Mesothelial cell of epicardium (in vitro differentiated cells): ENCODE measurements at places on chromosomes 11 and 22. TPM values are rescaled to one million over a fixed set of nuclear protein-coding genes. Genes with fewer than 3 reads are reported as not detected.

DNA sequence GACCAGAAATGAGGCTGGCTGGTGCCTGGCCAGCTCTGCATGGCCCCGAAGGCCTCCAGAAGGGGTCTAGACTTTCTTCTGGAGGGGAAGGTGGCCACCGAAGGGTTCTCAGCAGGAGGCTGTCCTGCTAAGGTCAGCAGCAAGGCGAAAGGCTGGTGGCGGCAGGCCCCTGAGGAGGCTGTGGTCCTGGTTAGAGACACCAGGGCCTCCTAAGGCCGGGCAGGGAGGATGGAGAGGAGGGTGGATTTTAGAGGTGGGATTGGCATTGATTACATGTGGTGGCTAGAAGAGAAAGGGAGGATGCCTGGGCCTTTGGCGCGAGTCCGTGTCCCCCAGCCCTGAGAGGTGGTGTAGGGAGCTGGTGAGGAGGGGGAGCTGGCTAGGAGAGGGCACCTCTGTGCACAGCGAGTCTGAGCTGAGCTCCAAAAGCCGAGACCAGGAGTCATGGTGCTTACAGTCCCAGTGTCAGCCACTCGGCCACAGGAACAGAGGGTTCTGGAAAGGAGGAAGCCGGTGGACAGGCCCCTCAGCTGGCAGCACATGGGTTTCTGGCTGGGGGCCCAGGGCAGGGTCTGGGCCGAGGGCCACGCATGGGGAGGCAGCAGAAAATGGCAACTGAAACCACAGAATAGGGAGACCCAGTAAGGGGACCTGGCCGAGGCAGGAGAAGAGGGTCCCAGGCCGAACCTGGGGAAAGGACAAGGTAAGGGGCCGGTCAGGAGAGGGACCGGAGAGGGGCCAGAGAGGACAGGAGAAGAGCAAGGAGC is 2.5 kb downstream of the FERMT3 start:
- no peak for DNase-seq
- peak overlapping the region; percentile 47 for H3K27ac ChIP-seq
- peaks cover 8% of the 10 kb centered on the region for H3K4me1 ChIP-seq
- H3K36me3 ChIP-seq = peaks cover 6% of the 10 kb centered on the region

GRCh38 chr11:65125197-65126056 is 3.3 kb downstream of the MRPL49 start:
- no peak overlapping the region for H3K27ac ChIP-seq
- no peak overlapping the region for H3K4me3 ChIP-seq

- H3K27me3 ChIP-seq = no peaks in the 10 kb centered on the region
- H3K4me1 ChIP-seq = no peaks in the 10 kb centered on the region
- H3K27ac ChIP-seq = no peak overlapping the region
- no peak for DNase-seq
- no peak overlapping the region for H3K4me3 ChIP-seq
Measured at GRCh38 chr22:20558534-20558933, 51.1 kb downstream of the MED15 start.

- peaks cover 74% of the 10 kb centered on the region for H3K27me3 ChIP-seq
- H3K27ac ChIP-seq = no peak overlapping the region
- H3K4me3 ChIP-seq = no peak overlapping the region
- H3K4me1 ChIP-seq = no peaks in the 10 kb centered on the region
Measured at GRCh38 chr22:25816522-25817059, 74.6 kb downstream of the MYO18B start.

GRCh38 chr11:92852946-92853345 is 116.5 kb upstream of the MTNR1B start:
- no peaks in the 10 kb centered on the region for H3K27me3 ChIP-seq
- DNase-seq = no peak
- no peaks in the 10 kb centered on the region for H3K36me3 ChIP-seq
- H3K4me3 ChIP-seq = no peak overlapping the region
- H3K4me1 ChIP-seq = peaks cover 27% of the 10 kb centered on the region
- H3K27ac ChIP-seq = no peak overlapping the region

DNA sequence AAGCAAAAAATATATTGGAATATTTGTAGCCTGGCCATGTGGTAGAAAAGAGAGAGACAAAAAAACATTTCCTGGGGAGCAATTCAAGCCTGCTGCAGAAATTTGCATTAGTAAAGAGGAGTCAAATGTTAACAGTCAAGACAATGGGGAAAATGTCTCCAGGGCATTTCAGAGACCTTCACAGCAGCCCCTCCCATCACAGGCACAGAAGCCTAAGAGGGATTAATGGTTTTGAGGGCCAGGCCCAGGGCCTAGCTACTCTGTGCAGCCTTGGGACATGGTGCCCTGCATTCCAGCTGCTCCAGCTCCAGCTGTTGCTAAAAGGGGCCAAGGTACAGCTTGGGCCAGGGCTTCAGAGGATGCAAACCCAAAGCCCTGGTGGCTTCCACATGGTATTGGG is 46.8 kb downstream of the PGR start:
- no peak overlapping the region for H3K4me3 ChIP-seq
- H3K4me1 ChIP-seq = peaks cover 15% of the 10 kb centered on the region
- no peak overlapping the region for H3K27ac ChIP-seq
- peaks cover 4% of the 10 kb centered on the region for H3K36me3 ChIP-seq
- peaks cover 3% of the 10 kb centered on the region for H3K27me3 ChIP-seq

DNA sequence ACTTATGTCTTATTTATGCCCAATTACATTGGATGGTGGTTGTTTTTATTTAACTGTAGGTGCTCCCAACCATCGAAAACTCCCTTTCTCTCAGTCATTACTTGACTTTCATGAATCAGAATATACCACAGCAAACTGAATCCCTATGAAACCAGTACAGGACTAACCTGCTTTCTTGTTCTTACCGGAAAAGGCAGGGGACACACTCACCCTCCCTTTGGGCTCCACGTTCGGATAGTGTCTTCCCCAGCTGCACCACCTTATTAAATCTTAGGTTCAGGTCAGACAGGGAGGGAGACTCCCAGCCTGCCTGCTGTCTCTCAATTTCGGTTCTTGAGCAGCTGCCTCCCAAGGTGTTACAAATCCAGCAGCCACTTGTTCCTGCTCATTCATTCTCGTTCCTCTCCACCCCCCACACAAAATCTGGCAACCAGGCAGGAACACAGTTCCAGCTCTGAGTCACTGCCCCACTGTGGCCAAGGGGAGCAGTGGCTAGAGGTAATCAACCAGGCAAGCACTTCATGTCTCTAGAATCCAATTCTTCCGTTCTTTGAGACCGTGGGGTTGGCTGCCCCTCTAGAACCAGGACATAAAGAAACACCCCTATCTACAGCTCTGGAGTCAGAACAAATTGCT is 133.0 kb downstream of the PLEKHA7 start:
- H3K36me3 ChIP-seq = no peaks in the 10 kb centered on the region
- no peaks in the 10 kb centered on the region for H3K27me3 ChIP-seq
- DNase-seq = no peak
- H3K4me1 ChIP-seq = peaks cover 45% of the 10 kb centered on the region
- no peak overlapping the region for H3K4me3 ChIP-seq

DNA sequence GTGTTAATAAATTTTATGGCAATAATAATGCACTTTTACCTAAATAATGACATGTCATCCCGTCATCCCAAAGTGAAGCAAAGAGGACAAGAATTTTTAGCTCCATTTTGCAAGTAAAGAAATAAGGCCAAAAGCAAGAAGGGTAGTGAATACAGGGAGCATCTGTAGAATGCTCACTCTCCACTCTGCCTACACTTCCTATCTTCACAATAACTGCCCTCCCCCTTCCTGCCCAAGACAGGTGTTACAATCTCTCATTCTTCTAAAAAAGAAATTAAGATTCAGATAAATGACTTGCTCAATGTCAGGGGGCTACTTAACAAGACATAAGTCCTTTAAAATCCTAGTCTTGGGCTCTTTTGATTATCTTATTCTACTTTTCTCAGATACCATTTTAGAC is 8.9 kb downstream of the RDX start:
- H3K4me1 ChIP-seq = peaks cover 19% of the 10 kb centered on the region
- no peaks in the 10 kb centered on the region for H3K27me3 ChIP-seq
- H3K4me3 ChIP-seq = no peak overlapping the region
- H3K36me3 ChIP-seq = peaks cover 10% of the 10 kb centered on the region
- peak overlapping the region; percentile 37 for H3K27ac ChIP-seq

GRCh38 chr11:65606876-65607613 is 7.0 kb downstream of the MAP3K11 start:
- peak overlapping the region; percentile 41 for H3K4me3 ChIP-seq
- peak; percentile 89 for DNase-seq
- peak overlapping the region; percentile 67 for H3K27ac ChIP-seq
- H3K4me1 ChIP-seq = peaks cover 14% of the 10 kb centered on the region

DNA sequence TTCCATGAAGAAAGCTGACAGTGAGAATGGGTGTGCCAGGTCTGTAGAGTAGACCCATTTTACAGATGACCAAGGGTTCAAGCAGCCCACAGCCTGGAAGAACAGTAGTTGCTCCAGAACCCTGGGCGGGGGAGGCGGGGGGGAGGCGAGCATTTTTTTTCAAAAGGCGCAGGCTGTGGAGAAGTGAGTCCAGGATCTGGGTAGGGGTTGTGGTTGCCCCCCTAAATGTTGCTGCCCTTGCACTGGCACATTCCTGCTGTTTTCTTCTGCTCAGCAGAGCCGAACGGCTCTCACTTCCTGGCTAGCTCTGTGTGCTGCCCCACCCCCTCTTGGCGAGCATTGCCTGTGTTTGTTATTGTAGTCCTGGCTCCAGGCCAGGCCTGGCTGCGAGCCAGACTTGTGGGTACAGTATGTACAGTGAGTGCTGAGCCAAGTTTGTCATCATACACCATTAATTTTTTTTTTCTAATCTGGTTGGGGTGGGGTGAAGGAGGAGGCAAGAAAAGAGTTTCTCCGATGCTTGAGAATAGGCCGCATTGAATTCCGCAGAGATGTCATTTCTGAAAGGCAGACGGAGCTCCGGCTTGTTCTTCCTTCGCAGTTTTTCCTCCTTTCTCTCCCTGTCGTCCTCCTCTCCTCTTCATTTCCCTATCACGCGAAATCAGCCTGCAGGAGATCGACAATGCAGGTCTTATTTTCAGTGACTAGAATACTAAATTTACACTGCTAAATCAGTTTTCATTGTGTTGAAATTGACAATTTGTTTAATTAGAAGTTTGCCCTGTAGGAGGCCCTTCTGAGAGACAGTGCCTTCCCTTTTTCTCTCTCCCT is 100.5 kb downstream of the ZBTB16 start:
- peak; percentile 96 for DNase-seq
- peak overlapping the region; percentile 16 for H3K4me3 ChIP-seq
- H3K4me1 ChIP-seq = peaks cover 63% of the 10 kb centered on the region

DNA sequence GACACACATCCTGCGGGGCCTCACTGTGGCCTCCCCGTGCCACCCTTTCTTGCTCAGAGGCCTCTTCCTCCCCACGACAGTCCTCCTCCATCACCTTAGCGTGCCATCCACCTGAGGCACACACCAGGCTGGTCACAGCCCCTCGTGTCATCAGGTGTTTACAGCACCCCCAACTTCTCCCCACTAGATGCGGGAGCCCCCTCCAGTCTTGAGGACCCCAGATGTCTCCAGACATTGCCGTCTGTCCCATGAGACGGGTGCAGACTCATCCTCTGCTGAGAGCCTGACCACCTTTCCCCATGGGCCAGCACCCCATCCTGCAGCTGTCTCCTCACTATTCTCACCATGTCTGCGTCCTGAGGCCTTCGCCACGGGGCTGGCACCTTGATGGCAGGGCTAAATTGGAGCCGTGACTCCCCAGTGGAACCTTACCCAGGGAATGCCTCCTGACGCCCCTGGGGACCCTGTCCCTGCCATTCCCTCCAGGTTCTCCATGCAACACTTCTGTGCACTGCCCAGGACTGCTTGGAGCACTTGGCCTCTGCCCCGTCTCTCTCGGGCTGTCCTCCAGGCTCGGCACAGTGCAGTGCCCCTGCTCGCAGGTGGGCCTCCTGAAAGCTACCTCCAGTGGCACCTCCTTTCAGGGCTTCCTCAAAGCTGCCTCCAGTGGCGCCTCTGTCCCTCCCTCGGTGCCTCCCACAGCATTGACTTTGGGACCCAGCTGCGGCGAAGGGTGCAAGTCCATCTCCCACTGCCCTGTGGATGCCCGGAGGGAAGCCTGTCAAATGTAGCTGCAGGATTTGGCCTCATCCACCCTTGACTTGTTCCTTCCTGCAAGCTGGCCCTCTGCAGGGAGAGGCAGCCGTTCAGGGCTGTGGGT is 1386.8 kb downstream of the BRD1 start:
- no peak overlapping the region for H3K27ac ChIP-seq
- H3K36me3 ChIP-seq = no peaks in the 10 kb centered on the region
- H3K27me3 ChIP-seq = peaks cover 41% of the 10 kb centered on the region
- H3K4me1 ChIP-seq = no peaks in the 10 kb centered on the region
- DNase-seq = no peak

- H3K4me3 ChIP-seq = no peak overlapping the region
- H3K36me3 ChIP-seq = peaks cover 17% of the 10 kb centered on the region
- no peak for DNase-seq
- H3K27me3 ChIP-seq = no peaks in the 10 kb centered on the region
Measured at GRCh38 chr11:30758946-30759504, 172.9 kb upstream of the MPPED2 start.

DNA sequence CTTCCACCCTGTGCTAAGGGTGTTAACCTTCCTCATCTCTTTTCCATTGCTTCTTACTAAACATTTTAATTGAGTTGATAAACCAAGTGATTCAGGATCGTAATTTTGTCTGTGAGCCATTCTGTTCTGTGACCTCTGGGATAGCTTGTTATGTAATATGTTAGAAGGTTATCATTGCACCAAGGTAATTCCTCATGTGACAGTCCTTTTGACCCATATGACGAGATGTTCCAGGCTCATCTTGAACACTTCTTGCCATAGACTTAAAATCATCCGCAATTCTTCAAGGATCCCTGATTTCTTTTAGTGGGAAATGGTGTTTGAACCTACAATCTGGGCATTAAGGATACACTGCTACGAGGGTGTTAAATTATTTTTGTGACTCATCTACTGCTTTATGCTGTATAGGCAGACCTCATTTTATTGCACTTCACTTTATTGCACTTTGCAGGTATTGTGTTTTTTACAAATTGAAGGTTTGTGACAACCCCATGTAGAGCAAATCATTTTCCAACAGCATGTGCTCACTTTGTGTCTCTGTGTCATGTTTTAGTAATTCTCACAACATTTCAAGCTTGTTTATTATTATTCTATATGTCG is 19.0 kb upstream of the MPZL2 start:
- no peak overlapping the region for H3K27ac ChIP-seq
- DNase-seq = no peak
- H3K4me1 ChIP-seq = no peaks in the 10 kb centered on the region

DNA sequence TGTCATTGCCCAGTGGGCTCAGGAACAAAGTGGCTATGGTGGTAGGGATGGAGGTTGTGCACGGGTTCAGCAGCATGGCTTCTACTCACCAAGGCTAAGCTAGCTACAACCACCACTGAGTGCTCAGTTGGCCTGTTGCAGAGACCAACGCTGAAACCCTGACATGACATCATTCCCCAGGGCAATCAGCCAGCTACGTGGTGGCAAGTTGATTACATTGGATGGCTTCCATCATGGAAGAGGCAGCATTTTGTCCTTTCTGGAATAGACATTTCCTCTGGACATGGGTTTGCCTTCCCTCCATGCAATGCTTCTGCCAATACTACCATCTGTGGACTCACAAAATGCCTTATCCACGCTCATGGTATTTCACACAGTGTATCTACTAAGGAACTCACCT is 634.3 kb downstream of the OPCML start:
- H3K36me3 ChIP-seq = no peaks in the 10 kb centered on the region
- no peak overlapping the region for H3K4me3 ChIP-seq
- H3K4me1 ChIP-seq = peaks cover 10% of the 10 kb centered on the region
- no peak overlapping the region for H3K27ac ChIP-seq
- DNase-seq = no peak
- peaks cover 2% of the 10 kb centered on the region for H3K27me3 ChIP-seq

GPR83 gene
- total RNA-seq = 0.09 to 0.18 TPM (median 0.11 TPM) in 3 replicates

MYO7A gene
- total RNA-seq = 1.8 to 2.4 TPM (median 2.2 TPM) in 3 replicates

CYP2D6 gene
- total RNA-seq = 6.3 to 7.2 TPM (median 6.4 TPM) in 3 replicates

PVALB gene
- total RNA-seq = not detected in 3 replicates
